Stimulated activated CD4-positive, alpha-beta T cell treated with anti-CD3 and anti-CD28 coated beads, Interleukin-1b, Interleukin-23, amount 100 ng/mL, for 1 hour (primary cell): ENCODE measurements at places on chromosomes 5 and 9.

GRCh38 chr5:4717446-4717845 lies 422.7 kb upstream of the ADAMTS16 start:
- DNase-seq = no peak

DNA sequence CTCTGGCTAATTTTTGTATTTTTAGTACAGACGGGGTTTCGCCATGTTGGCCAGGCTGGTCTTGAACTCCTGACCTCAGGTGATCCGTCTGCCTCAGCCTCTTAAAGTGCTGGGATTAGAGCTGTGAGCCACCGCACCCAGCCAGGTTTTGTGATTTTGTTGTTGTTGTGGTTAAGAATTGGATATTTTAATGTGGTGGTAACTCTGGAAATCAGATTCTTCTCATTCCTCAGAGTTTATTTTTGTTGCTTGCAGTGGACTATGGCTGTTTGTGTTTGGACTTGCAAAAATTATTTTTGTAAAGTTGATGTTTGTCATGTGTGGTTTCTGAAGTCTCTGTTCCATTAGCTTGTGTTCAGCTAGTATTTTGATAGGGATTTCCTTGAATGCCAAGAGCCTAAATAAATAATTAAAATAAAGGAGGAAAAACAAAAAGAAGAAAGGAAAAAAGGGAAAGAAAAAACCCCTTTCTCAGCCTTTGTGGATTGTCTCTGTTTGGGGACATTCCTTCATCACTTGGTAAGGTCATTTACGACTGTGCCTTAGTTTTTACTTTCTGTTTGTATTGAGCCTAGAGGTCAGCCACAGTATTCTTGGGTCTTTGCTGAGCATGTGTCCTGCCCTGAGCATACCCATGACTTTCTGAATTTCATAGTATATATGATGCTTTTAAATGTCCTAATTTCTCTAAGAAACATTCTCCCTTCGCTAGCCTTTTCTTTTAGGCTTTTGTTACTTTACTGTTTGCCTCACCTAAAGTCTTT lies 37.3 kb downstream of the PBX3 start:
- DNase-seq = no peak

DNA sequence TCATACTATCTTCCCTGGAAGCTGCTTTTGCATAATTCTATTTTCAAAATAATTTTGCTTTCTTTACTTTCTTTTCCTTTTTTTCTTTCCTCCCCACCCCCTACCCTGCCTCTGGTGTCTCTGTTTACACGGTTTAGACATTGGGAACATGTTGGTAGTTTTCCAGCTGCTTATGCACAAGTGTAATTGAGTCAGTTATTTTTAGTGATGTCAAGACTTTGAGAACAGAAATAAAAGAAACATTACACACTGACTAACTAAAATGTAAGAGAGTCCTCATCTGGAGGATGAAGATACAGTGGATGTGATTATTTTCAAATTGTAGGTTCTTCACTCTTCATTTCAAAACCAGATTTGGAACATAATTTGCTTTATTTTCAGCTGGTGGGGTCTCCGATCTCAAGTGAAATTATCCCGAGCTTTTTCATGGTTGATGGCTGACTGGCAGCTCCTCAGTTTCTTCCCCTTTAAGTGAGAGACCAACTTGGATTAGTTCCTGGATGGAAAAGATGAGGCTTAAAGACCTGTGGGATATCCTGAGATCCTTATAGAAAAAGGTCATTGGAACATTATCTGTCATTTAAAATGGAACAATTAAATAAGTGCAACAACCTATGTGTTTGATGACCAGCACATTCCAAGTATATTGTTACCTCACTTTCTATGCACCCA lies 154.4 kb upstream of the ZNF462 start:
- no peak for DNase-seq

DNA sequence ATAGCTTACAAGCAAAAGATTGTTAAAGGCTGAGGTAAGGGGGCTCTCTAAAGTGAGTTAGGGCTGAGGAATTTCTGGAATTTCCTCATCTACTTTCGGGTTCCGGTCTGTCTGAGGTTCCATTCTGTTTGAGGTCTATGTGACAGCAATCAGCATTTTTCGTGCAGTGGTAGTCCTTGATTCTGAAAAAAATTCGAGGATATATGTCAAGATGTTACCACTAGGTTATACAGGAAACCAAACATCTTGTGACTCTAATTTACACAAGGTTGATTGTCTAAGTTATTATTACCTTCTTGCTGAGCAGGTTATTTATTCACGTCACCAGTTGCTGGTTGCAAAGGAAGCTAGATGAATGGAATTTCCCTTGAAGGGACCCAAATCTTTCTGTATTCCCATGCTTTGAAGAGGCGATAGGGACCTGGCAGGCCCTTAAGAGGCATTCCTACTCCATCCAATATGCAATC lies 35.2 kb downstream of the RLN2 start:
- no peak for DNase-seq

DNA sequence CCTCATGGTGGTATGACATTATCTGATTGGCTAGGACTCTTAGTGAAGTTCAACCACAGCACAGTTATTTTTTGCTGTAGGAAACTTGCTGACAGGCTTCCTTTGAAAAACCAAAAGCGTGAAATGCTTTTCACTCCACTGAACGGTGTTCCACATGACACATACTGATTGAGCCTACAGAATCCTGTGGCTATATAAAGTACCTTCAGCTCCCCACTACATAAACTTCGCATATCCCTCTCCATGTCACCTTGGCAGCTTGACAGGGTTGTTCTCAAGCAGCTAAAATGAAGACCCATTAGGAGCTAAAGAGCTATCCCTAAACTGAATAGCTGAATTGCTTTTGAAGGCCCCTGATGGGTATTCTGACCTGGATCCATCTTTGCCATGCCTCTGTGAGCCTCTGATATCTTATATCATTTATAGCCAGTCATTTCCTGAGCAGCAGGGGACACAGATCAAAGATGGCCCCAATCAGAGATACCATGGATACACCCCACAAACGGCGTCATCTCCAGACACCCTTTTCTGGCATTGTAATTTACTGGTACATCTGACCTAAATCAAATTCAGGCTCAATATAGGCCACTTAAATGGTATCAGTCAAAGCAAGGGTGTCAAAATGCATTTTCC lies 91.5 kb downstream of the APBA1 start:
- no peak for DNase-seq
